ACHN (cell line): ENCODE measurements at places on chromosomes 3 and 15.

- no peak for DNase-seq
Measured at GRCh38 chr3:12351145-12351544, 62.3 kb downstream of the PPARG start.

DNA sequence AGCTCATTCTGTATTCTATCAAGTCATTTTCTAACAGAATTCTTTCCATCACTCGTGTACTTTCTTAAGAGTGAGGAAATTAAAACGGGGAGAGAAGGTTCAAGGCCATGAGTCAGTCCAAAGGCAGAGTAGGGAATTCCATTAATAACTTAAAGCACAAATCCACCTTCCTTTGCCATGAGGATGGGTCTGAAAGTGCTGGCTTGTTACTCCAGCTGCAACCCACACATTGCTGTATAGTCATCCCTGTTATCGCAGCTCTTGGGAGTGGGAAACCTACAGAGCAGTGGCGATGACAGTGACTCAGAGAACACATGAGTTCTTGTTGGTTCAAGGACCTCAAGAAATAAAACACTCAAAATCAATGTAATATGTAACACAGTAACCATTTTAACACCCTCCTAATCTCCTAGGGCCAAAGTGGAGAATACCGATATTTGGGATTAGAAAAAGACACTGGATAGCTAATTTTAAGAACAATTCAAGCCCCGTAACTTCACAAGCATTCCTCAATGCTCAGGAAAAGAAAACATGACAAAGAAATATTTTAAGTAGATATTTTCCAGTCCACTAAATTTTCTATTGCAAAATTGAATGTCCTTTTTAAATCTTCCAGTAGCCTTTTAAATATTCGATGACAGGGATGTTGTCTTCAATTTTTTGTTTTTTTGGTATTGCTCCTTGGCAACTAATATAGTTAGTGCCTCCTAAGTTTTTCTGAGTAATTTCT, 179.9 kb upstream of the THBS1 start:
- DNase-seq, result no peak

DNA sequence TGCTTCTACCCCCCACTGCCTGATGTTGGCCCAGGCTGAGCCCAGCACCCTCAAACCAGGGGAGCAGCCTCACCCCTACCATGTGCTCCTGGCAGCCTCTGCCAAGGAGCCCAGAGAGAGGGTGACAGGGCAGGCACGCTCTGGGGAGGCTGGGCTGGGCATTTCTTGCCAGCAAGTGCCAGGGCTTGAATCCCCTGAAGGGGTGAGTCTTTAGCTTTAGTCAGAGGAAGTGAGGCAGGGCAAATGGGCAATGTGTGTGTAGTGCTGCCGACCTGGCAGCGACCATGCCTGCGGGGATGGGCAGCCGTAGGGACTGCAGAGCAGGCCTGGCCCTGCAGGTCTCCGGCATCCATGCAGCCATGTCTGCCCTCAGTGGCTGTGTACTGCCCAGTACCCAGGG, 18.1 kb downstream of the DUSP7 start:
- DNase-seq, result no peak

DNA sequence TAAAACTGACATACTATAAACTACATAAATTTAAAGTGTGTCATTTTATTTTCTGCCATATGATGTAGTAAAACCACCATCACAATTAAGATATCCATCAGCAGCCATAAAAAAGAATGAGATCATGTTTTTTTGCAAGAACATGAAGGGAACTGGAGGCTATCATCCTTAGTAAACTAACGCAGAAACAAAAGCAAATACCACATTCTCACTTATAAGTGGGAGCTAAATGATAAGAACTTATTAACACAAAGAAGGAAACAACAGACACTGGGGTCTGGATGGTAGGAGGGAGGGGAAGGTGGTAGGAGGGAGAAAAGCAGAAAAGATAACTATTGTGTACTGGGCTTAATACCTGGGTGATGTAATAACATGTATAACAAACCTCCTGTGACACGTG, 24.6 kb downstream of the CCDC14 start:
- no peak for DNase-seq

DNA sequence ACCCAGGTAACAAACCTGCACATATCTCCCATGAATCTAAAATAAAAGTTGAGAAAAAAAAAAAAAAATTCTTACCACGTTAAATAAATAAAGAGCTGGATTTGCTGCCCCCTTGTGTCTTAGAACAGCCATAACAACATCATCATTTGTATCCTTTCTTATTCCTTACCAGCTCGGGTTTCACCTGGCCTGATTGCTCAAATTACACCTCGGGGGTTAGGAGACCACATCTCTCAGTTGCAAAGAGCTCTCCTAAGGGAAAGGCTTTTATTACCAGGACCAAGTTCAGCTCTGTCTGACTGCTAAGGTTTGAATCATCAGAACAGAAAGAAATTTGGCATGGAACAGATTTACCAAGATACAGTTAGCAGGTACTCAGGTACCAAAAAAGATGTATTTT, 25.8 kb upstream of the RPL39L start:
- peak; percentile 55 for DNase-seq

DNA sequence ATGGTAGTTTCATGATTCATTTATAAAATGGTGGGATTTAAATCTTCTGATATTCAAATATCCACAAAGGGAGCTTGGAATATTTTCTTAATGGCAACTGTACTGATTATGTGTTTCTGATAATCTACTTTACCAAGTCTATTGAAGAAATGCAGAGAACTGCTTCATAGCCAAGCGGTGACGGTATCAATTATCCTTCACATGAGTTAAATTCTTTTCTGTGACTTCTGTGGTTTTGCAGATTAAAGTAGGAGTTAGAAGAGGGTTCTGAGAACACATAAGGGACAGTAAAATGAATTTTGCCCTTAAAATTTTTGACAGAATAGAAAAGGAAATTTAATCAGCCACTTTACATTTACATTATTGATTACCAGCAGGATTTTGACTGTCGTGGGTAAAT, 563.2 kb downstream of the GBE1 start:
- DNase-seq, result no peak

DNA sequence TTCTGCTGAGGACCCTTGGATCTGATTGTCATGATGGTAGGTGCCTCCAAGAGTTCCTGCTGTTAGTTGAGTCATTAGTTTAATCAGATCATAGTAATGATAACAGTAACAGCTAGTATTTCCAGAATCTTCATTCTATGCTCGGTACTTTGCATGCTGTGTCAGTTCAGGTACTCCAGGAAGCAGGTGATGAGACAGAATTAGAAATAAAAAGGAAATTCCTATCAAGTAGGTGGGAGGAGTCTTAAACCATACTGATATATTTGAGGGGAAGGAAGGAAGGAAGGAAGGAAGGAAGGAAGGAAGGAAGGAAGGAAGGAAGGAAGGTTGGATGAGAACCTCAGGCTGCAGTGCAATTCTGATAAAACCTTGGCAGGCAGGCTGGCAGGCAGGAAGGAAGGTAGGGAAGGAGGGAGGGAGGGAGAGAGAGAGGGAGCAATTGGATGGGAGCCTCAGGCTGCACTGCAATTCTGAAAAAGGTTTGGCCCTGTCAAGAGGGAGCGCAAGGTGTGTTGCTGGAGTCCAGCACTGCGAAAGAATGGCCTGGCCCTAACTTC, 148.8 kb upstream of the NUDT16 start:
- no peak for DNase-seq

- DNase-seq, result no peak
Measured at GRCh38 chr3:126544596-126545281, 14.0 kb downstream of the C3orf22 start.
